ENCODE measurements at places on chromosomes 16 and 17.

- no peak for DNase-seq
Measured at GRCh38 chr17:50057521-50057991, 1.6 kb downstream of the ITGA3 start.

GRCh38 chr16:58418601-58419000 is 26.3 kb downstream of the GINS3 start:
- peak; percentile 65 for DNase-seq

- DNase-seq: peak; percentile 74
Measured at GRCh38 chr16:19907161-19907992, 22.7 kb upstream of the GPRC5B start.

- DNase-seq: peak; percentile 43
Measured at GRCh38 chr16:12958366-12958765, 57.0 kb downstream of the SHISA9 start.

- no peak for DNase-seq
Measured at GRCh38 chr16:525123-525519, 2.4 kb upstream of the CAPN15 start.

DNA sequence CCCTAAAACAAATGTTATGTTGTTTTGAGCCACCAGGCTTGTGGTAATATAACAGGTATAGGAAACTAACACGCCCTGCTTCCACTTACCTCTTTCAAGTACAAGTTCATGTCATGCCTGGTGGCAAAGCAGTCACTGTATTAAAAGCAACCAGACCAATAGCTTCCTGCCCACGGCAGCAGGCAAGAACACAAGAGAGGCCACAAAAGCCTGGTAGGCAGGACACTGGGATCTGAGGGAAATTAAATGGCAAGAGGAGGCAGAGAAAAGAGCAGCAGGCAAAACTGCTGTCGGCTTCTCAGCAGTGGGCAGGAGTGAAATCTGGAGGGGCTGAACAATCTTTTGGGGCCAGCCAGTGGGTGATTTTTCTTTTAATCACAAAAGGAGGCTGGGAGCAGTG is 2.2 kb downstream of the CYTH1 start:
- peak; percentile 22 for DNase-seq

DNA sequence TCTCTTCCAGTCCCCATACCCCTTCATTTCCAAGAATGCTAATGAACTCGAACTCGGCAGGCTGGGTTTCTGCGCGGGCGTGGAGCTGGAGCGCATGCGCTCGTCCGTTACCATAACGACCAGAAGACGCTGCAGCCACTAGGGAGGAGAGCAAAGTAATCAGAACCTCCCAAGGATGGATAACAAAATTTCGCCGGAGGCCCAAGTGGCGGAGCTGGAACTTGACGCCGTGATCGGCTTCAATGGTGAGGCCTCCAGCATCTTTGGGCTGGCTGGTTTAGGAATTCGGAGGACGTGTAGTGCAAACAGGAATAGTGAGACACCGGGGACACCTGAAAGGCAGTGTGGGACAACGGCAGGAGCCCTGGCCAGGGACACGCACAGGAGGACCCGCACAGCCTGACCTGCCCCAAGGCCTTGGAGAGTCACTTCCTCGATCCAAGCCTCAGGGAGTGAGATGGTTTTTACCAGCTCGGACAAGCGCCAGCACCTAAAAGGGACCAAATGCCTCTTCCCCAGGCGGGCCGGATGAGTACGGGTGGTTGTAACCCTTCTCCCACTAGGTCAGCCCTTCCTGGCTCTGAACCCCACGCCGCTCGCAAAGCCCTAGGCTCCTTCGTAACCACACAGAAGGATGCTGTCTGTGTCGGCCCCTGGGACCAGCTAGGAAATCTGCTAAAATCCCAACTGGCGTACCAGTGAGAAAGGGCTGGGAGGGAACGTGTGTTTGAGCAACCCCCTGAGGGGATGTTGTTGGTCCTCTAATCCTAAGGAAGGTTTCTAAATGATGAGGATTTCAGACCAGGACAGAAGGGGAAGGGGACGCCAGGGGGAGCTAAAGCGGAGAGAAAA is at the start of gene CFAP52:
Gene CFAP52 (plus strand): TSS at position 122 of the 852 bp plus-strand sequence. CDS start 54 bp downstream, at position 176.
- peak; percentile 81 for DNase-seq

DNA sequence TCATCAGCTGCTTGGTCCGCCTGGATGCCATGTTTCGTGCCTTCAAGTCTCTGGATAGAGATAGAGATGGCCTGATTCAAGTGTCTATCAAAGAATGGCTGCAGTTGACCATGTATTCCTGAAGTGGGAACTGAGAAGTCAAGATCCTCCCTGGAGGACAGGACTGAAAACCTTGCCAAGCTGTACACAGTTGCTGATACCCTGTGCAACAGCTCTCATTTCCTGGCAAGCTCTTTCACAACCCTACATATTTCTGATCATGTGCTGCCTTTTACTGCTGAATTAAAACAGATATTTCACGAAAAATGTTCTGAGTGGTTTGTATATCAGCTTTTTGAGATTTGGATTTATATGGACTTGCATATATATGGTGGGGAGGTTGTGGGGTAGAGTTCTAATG is 898 bp downstream of the CAPNS2 start:
- no peak for DNase-seq

- peak; percentile 24 for DNase-seq
Measured at GRCh38 chr17:74635418-74635817, 11.9 kb upstream of the CD300E start.

DNA sequence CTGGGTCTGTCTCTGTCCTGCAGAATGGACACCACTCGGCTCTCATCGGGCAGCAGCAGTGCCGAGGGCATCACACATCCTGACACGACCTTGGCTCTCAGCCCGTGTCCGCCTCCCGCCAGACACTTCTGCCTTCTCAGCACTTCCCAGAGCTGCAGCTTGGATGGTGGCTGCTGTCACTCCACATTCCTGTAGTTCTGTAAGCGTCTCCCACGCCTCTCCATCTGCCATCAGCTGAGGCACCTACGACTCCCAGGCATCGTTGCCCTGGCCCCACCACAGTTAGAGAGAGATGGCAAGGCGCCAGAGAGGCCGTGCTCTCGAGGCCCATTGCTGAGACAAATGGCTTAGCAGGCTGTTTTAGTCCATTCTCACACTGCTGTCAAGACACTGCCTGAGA is 195.9 kb upstream of the CHMP6 start:
- DNase-seq: peak; percentile 9

DNA sequence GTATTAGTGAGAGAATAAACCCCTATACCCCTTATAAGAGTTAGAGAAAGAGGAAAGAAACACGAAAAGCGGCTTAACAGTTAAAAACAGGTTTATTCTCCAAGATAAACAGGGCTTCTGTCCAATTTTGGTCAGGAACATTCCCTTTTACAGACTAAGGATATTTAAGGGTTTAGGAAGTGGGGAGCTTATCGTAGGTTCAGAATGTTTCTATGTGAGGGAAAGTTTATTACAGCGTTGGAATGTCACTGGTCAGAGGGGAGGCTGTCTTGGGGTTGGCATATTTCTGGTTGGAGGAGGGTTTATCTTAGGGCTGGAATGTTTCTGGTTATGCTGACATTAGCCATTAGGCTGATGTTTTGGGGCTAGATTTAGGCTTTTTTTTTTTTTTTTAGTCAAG is 34.1 kb upstream of the WWOX start:
- DNase-seq: no peak

GRCh38 chr17:57940231-57940630 is 15.0 kb downstream of the CUEDC1 start:
- no peak for DNase-seq

DNA sequence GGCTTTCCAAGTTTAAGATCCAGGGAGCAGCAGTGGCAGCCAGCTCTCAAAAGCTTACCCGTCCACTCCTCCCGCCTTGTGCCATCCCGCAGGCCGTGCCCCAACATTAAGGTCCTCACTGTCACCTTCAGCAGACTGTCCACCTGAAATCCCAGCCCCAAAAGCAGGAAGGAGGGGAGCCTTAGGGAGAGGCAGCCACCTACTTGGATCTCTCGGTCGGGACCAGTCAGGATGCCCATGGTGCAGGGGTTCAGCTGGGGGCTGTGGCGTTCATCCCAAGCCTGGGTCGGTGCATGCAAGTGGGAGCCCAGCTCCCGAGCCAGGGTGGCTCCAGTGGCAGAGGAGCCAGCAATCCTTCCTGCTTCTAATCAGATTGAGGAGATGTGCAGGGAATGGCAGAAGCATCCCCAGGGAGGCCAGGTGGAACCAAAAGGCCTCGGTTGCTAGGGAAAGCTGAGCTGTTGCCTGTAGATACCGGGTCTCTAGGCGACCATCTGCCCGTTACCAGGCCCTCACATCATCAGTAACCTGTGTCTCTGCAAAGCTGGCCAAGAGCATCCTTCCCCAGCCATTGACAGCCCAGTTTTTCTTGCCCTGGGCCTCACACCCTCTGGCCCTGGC is 24.6 kb downstream of the CNGB1 start:
- no peak for DNase-seq

DNA sequence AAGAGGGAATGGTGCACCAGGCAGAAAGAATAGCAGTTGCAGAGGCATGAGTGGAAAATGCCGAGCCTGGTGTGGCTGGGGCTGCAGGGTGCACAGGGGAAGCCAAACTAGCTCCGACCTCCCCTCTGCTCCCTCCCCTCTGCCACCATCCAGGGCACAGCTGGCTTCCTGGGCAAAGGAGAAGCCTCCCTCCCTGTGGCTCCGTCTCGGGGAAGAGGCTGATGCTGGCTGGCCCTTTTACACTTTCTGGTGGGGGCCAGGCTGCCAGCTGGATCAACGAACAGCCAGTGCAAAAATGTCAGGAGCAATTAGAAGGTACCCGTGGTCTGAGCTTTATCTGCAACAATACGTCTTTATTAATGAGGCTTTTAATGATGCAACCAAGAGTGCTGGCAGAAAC is 37.1 kb upstream of the KCNJ12 start:
- no peak for DNase-seq

DNA sequence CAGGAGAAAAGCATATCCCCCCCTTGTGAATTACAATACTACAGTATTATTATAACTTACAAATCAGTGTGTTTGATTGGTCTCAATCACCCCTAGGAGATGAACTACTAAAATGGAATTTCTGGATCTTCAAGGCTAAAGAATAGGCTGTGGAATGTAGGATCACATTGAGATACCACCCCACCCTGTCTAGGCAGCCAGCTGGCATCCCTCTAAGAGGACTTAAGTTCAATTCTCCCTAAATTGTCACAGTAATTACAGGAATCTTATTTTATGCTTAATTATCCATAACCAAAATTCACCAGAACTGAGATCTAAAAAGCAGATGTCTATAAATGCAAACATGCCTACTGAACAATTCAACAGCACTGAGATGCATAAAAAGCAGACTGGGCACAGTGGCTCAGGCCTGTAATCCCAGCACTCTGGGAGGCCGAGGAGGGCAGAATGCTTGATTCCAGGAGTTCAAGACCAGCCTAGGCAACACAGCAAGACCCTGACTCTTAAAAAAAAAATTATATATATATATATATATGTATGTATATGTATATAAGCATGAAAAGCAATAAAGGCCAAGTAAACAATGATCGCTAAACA is 12.0 kb downstream of the AP1G1 start:
- no peak for DNase-seq

GRCh38 chr16:27717726-27718125 is 167.8 kb downstream of the KATNIP start:
- no peak for DNase-seq

GRCh38 chr17:57114085-57114673 is 29.1 kb downstream of the AKAP1 start:
- peak; percentile 33 for DNase-seq

GRCh38 chr16:2592786-2593185 is 55.0 kb downstream of the PDPK1 start:
- no peak for DNase-seq

GRCh38 chr16:59840169-59840568 is 1106.1 kb upstream of the GOT2 start:
- DNase-seq: no peak

GRCh38 chr17:81656118-81656743 is at the start of gene PDE6G:
PDE6G (minus strand) TSS chr17:81656542; CDS start chr17:81653305, 3,237 bp downstream.
- DNase-seq: no peak

- no peak for DNase-seq
Measured at GRCh38 chr17:74737299-74738050, 419 bp downstream of the RAB37 start.

- DNase-seq: no peak
Measured at GRCh38 chr17:35235917-35236316, 7.0 kb upstream of the SLFN5 start.

DNA sequence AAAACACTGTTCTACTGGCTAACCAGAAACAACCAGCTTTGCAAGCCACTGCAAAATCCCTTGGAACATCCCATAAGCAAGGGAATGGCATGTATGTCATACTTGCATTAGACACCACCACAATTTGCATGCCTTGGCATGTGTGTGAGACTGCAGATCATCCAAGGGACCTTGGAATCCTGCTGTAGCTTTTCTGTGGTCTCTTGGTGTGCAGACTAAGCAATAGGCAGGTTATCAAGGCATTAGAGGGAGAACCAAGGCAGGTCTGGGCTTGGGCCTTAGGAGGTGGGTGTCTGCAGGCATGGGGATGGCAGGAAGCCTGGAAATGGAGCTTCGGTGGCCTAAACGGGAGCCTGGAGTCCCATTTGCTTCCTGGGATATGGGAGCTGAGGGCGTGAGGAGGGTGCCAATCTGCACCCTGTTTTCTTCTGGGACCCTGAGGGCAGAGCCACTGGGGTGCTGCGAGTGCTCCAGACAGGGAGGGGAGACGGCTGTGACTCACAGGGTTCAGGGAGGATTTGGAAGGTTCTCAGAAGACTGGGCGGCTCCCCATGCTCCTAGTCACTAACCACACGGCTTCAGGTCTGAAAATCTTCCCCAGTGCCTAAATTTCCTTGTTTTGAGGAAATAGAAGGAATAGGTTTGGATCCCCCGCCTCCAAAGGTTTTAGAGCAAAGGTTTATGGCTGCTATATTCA is 36.6 kb downstream of the FAM20A start:
- no peak for DNase-seq

GRCh38 chr16:79665970-79666369 is 65.4 kb upstream of the MAF start:
- DNase-seq: no peak

DNA sequence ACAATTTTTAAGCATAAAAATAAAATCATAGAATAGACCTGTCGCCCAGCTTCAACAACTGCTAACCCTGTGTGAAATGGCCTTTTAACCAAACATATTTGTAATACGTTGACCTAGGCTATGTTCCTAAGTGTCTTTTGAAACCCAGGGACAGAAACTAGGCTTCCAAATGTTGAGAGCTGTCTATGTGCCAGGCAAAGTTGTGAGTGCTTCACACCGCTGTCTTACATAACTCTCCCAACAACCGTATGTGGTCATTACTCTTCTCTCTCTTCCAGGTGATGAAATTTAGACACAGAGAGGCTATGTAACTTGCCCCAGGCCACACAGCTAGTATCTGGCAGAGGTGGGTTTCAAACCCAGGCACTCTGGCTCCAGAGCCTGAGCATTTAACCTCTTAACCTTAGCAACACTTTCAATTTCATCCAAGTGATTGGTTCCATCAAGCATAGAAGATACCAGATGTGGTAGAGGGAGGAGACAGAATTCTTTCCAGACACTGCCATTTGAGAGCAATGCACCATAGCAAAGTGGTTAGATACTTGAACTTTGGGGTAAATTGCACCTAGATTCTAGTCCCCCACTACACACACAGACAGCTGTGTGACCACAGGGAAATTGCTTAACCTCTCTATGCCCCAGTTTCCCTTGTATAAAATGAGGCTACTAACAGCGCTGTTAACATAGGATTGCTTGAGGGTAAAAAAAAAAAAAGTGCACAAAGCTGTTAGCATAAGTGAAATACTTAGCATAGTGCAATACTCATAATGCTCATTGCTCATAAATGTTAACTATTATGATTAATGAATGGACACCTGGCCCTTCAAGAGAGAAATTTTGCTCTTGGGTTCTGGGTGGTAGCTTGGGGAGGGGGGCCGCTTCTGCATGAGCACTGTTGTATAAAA is 160.6 kb downstream of the IRX3 start:
- DNase-seq: no peak

GRCh38 chr17:19270704-19271611 is 33.8 kb downstream of the EPN2 start:
- no peak for DNase-seq

GRCh38 chr16:25256695-25257469 is 763 bp downstream of the ZKSCAN2 start:
- DNase-seq: no peak
